Panc1 (cell line): ENCODE measurements at places on chromosomes 5 and 9. TPM values are rescaled to one million over a fixed set of nuclear protein-coding genes. Genes with fewer than 3 reads are reported as not detected.

GRCh38 chr9:98775831-98776441, 20.4 kb downstream of the ANKS6 start:
- DNase-seq, result peak; percentile 18

GRCh38 chr9:113484258-113484730, 20.8 kb downstream of the RGS3 start:
- DNase-seq, result no peak

The PFN3 gene
- not detected for total RNA-seq

DNA sequence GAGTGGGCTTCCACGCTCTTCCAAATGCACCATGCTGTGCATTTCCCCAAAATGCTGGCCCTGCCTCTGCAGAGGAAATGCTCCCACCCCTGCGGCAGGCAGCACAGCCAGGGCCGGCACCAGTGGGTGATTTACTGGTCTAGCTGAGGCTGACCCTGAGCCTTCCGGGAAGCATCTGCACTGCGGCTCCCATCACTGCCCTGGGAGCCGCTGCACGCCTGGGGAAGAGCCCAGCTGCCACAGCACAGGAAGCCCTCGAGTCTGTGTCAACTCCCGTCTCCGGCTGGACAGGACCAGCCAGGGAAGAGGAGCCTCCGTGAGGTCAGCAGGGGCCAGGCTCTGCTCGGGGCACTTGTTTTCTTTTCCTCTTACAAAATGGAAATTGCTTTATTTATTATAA, 25.1 kb upstream of the EEIG1 start:
- DNase-seq, result no peak

DNA sequence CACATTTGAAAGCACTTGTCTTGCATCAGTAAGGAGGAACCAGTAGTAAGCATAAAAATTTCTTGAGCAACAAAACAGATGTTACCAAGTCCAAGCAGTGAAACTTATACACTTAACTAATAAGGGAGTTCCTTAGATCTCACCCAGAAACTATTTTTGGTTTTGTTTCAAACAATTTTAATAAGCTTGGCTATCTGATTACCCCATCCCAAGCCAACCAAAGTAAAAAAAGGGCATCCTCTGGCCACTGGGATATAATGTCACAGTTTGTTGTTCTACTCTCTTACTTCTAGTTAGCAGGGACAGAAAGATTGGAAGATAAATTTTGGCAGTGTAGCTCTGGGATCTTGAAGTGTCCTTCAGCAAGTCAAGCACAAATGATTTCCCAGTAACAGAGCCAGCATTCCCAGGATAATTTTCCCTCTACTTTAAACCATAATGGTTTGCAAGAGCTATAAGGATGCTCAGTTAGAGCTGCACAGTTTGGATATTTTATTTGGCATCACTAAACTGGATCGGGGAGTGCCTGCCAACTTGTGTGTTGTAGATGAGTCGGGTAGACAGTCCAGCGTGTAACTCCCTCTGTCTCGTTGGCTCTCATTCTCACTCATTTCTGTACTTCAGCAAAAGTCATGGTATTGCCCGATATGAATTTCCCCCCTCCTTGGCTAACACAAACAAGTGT, 161.9 kb upstream of the HMHB1 start:
- DNase-seq, result no peak

The ADAMTS2 gene
- 0.13 TPM for total RNA-seq

DNA sequence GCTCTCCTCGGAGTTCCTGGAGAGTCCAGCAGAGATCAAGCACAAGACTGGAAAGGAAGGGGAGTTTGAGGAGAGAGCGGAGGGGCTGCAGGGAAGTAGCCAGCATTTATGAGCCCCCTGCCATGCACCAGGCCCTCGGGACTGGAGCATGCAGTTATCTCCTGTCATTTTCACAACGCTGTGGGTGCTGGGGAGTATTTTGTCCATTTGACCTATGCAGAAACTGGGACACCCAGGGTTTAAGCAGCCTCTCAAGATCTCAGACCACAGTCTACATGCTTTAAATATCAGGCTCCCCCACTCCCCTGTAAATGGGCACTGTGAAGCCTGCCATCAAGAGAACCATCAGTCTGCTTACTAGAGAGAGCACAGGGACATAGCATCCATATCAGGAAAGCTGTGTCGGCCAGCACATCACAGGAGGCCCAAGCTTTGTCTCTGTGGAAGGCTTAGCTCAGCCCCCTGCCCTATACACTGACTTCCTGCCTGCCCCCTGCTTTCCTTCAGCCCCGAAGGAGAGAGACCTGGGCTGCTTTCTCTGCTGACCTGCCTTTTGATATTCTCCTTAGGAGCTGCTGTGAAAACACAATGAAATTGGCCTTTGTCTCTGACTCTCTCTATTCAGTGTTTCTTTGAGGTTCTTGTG, 7.3 kb downstream of the FOXI1 start:
- DNase-seq, result no peak

DNA sequence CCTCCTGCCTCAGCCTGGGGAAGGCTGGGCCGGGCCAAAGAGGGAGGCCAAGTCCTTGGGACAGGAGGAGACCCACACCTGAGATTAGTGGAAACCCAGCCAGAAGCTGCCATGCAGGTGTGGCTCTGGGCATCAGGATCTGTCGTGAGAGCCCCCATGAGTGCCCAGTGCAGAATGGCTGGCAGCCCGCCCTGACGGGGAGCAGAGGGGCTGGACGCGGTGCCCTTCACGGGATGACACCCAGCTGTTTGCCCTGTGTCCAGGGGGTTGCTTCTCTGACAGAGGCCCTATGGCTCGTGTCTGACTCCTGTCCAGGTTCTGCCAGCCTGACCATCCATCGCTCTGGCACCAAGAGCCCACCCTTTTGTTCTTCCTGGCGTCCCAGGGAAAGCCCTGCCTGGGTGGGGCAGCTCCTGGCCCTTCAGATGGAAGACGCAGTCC, 8.5 kb downstream of the DIPK1B start:
- no peak for DNase-seq

GRCh38 chr9:79526149-79526672, 45.6 kb upstream of the TLE4 start:
- no peak for DNase-seq

The RPS23 gene
- total RNA-seq, result 1,388 TPM

DNA sequence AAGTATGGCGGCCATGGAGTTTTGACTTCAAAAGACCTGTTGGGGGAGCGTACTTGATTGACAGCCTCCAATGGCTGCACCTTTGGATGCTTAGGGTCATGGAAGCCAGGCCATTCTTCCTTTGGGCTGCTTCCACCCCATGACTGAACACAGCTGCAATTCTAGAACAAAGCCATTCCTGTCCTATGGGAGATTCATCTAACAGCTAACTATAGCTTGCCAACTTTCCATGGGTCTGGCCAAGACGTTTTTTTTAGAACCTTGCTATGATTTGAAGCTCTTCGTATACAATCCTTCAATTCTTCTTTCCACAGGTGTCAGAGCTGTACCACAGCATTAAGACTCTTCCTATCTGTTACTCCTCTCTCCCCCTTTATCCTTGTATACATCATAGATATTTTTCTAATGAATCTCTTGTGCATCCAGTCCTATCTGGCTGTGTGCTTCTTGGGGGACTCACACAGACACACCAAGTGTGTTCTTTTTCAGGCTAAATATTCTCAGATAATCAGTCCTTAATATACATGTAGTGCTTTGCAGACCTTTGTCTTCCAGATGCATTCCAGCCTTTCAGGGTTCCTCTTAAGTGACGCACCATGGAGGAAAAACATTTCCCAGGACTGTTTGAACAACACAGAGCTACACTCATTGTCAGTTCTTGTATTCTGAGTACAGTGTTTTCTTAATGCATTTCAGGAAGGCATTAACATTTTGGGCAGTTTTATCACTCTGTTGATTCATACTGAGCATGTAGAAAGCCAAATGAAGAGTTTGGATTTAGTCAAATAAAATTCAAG, 198.9 kb downstream of the TAF11L14 start:
- no peak for DNase-seq

DNA sequence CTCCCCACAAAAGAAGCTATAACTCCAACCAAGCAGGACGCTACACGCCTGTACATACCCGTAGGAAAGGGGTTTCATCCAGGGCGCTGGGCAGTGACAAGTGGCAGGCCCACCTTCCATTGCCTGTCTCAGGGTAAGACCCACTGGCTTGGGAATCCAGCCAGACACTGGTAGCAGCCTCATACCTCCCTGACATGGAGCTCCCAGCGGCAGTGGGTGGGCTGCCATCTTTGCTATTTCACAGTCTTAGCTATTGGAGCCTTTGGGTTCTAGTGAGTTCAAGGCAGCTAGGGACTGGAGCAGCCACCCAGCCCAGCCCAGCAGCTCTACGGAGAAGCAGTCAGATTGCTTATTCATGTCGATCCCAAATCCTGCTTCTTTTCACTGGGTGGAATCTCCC, 3.4 kb upstream of the IFNA10 start:
- no peak for DNase-seq

DNA sequence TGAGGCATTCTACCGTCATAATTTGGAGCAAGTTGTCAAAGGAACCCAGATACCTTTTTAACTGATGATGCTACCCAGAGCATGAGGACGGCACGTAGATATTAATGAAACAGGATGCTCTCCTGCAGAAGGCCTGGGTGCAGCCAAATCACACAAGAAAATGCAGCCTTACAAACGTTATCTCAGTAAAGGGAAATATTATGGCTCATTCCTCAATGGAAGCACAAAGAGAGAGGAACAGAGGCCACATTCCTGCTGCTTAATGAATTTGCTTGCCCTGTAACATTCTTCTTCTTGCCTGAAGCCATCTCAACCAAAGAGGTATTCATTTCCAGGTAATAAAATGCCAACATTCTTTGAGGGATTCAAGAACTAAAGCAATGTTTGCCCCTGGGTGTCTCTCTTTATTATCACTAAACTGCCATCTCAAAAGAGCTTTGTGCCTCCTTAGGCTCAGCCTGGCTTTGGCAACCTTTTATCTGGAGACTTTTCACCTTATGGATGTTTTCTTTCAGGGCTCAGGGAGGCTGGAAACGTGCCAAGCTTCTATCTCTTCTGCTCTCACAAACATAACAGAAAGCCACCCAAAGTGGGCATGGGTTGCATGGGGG, 92.9 kb downstream of the TNC start:
- DNase-seq, result no peak
